ENCODE measurements at places on chromosomes 5 and 9.

- DNase-seq: no peak
Observed at GRCh38 chr9:125659201-125659840, 47.7 kb downstream of the MAPKAP1 start.

GRCh38 chr9:97556721-97557605, 55.5 kb downstream of the TMOD1 start:
- DNase-seq: no peak

DNA sequence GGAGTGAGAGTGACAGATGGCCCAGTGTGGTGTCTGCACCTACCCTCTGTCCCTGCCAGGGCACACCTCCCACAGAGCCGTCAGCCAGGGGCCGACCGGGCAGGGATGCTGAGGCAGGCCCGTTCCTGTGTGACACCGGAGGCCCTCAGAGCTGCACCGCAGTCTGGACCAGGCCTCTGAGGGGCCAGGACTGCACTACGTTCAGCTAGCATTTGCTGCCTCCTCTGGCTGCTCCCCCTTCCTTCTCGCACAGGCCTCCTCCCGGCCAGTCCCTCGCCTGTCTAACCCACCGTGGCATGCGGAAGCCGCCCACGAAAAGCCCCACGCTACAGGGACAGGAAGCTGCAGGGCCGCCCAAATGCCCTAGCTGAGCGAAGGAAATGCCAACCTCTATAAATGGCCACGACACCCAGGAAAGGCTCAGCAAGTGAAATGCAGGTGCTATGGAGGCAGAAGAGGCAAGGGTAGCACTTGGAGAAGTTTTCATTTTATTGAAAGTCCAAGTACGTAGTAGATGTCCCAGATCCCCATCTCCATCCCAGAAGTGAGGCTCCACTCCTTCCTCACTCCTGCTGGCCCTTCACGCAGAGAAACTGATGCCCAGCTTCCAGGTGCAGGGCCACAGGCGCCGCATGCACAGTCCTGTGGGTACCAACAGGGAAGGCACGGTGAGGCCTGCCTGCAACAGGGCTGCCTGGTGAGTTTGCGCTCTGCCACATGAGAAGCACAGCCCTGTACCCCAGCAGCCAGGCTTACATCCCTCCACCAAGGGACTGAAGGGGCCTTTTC, 38.7 kb downstream of the MAPK9 start:
- no peak for DNase-seq

- DNase-seq: no peak
Observed at GRCh38 chr5:125835293-125836172, 587.7 kb upstream of the GRAMD2B start.

- no peak for DNase-seq
Observed at GRCh38 chr9:35060548-35061207, 11.7 kb downstream of the VCP start.

DNA sequence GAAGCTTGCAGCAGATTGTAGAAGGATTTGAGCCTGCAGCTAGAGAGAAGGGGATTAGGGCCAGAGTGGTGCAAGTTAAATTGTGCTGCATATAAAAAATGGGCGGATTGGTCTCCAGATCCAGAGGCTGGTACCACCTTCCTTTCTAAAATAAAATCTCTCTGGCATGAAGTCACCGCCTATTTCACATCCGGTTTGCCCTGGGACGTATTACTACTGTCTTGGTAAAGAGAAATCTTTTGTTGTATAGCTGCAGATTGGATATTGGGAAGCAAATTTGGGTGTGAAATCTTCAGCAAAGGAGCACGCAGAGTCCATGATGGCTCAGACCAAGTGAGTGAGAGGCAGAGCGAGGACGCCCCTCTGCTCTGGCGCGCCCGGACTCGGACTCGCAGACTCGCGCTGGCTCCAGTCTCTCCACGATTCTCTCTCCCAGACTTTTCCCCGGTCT, at the start of gene GABRA1:
TSS of gene GABRA1 (plus strand) at position 180 of the 451 bp plus-strand sequence. CDS start 2,691 bp downstream, outside the sequence.
- no peak for DNase-seq

DNA sequence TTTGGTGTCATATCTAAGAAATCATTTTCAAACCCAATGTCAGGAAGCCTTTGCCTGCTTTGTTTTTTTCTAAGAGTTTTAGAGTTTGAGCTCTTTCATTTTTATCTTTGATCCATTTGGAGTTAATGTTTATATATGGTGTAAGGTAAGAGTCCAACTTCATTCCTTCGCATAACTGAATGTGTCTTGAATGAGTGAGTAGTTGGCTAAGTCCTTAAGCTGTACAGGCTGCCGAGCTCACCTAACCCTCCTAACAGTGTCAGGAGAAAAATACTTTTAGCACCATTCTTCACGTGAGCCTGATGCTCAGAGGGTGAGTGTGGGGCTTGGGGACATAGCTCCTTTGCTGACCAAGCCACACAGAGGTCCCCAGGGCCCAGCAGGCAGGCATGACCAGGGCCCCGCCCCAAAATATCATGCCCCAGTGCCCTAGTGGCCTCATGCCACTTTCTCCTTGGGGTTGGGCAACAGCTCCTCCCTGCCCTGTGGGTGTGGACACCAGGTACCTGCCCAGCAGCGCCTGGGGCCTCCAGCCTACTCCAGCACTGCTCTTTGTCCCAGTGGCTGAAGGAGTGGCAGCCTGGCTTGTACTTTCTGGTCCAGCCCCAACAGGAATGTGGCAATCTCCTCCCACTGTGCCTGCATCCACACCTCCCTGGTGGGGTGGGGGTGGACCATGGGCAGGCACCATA, 17.2 kb downstream of the PPARGC1B start:
- no peak for DNase-seq

- DNase-seq: no peak
Observed at GRCh38 chr9:109907400-109907799, 127.4 kb downstream of the PALM2AKAP2 start.

DNA sequence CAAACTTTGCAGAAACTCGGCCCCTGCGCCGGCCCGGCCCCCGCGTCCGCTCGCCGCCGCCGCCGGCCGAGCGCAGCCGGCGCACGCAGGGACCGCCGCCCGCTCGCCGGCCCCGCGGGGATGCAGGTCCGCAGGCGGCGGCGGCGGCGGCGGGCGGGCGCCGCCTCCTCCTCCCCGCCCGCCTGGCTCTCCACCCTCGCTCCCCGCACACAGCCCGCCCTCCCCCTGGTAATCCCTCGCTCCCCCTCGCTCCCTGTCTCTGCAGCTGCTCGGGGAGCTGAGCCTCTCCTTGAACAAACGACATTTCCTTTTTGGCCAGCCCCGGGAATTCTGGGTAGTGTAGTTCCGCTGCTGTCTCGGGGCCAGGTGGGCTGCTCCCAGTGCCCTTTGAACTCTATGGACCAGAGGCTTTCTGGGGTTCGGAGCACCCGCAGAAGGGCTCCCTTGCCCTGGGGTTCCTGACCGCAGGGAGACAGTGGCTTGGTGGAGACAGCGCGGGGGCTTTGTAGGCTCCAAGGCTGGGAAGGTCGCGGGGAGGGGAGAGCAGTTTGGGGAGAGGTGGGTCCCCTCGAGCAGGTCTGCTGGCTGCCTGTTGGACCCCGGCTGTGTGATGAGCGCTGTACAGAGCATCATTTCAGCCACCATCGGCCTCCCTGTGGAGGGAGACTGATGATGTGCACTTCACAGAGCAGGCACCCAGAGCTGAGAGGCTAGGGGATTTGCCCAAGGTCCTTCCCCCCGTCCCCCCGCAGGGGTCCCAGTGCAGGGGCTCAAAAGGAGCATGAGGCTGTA, 1.8 kb upstream of the FAM78A start:
- DNase-seq: peak; percentile 63

- DNase-seq: no peak
Observed at GRCh38 chr9:7273575-7273974, 515.8 kb downstream of the KDM4C start.
